ENCODE measurements at places on chromosomes 4 and X.

GRCh38 chr4:12487000-12487399, 997.1 kb downstream of the RAB28 start:
- DNase-seq, result no peak

DNA sequence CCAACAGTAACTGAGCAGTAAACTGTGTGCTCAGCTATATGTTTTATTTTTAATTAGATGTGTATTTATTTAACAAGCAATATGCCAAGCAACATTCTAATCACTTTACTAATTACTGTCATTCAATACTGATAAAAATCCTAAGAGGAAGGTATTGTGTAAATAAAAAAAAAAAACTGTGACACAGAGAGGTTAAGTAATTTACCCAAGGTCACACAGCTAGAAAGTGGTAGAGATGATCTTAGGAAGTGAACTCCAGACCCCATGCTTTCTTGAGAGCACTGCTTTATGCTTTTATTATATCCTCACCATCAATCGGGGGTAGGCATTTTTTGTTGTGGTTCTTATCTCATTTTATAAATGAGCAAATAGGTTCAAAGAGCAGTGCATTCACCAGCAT, 417.1 kb downstream of the RAB28 start:
- no peak for DNase-seq

DNA sequence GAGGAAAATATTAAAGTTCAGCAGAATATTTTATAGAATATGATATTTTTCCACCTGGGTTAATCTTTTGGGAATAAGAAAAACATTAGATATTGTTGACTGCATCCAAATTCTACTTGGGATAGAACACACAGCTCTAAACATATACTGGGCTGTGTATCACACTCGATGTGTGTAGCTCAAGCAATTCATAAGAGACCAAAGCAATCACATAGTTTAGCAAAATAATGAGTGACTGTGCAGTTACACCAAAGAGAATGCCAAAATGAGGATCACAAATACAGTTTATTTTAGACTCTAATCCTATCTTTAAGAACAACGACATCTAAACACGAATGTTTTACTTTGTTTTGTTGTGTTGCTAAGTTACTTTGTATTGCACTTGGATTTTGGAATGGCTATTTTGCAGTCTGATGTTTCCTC, 101.2 kb downstream of the CBR4 start:
- no peak for DNase-seq

DNA sequence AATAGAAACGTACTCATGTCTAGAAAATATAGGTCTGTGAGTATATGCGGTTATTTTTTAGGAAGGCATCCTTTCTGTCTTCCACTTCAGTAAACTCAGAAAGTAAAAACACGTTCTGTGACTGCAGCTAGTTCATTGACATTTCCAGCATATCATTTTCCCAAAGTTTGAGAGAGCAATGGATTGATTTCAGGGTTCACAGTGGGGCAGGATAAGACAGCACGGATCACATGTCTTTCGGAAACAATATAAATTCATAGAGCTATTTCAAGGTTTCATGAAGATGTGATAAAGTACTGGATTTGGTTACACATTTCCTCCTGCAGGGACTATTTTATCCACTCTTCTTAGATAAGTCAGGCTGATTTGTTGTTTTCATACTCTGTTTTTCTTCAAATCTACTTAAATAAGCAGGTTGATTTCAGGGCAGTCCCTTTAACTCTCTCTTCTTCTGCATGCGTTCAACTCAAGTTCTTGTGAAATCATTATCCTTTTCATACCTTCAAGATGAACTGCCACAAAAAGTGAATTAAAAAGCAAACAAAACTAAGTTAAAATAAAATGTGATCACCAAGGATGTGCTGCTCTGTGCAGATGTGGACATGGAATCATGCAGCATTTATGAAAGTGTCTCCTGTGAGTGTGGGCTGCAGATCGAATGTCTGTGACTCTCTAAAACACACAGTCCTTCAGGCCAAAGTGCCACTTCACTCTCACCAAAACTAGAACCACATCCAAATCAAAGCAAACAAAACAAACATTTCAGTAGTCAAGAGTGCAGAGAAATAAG, 187.7 kb downstream of the UNC5C start:
- no peak for DNase-seq

DNA sequence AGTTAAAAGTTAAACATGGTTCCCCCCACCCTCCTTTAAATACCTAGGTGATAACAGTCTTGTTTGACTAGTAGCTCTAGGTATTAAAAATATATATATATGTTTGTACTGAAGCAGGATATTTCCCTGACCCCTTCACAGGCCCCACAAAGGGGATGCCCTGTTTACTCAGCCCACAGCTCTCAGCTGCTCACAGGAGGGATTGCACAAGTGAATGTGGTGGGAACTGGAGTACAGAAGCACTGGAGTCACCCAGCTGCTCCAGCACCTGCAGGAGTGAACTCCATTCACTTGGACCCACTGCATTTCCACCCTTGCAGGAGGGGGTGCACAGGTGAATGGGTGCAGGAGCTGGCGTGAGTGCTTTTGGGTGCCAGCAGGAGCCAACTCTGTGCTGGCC, 99.3 kb upstream of the TLR3 start:
- DNase-seq, result no peak

- DNase-seq, result no peak
Observed at GRCh38 chr4:83556006-83556707, 20.2 kb downstream of the GPAT3 start.

DNA sequence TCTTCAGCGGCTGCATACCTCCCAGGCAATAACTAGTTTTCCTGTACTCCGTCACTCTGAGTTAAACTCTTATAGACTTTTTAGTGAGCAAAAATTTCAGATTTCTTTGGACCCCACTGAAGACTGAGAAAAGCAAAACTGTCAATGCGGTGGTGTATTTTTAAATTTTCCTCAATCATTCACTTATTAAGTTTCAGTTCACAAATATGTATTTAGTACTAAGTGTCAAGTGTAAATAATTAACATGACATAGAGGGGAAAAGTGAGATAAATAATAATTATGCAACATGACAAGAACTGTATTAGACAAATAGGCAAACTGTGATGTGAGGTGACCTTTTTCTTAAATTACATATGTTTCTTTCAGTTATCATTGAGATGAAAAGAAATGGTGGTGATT, 124.4 kb downstream of the NAF1 start:
- DNase-seq, result no peak
